Myocyte (in vitro differentiated cells): ENCODE measurements at places on chromosomes 1 and 21.
A peak's percentile ranks its signal among the peaks of the same experiment; 100 is the strongest.

DNA sequence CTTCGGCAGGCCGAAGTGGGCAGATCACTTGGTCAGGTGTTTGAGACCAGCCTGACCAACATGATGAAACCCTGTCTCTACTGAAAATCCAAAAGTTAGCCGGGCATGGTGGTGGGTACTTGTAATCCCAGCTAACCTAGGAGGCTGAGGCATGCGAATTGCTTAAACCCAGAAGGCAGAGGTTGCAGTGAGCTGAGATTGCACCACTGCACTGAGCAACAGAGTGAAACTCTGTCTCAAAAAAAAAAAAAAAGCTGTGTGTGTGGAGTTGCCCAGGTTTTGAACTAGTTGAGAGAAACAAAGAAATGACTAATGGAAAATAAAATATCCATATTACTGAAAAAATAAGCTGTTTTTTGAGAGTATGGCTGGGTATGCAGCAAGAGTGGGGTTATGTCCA lies 100.2 kb downstream of the GTF2B start:
- DNase-seq, result no peak

DNA sequence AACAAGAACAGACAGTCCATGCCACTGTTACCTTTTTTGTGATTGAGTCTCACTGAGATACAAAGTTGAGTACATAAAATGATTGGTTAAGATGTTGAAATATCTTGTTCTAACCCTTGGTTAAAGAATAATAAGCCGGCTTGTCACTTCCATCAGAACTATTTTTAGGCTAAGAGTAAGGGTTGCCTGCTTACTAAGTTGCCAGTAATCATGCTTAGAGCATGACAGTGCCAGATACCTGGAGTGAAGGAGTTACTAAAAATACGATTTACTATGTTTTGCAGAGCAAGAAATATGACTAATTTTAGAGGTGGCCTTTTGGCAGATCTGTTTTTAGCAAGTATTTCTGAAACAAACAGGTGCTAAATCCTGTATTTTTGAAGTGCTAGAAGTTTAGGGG lies 6.0 kb downstream of the HUNK start:
- peak; percentile 2 for DNase-seq

GRCh38 chr1:160624464-160624863 lies 22.4 kb downstream of the SLAMF1 start:
- DNase-seq, result no peak

DNA sequence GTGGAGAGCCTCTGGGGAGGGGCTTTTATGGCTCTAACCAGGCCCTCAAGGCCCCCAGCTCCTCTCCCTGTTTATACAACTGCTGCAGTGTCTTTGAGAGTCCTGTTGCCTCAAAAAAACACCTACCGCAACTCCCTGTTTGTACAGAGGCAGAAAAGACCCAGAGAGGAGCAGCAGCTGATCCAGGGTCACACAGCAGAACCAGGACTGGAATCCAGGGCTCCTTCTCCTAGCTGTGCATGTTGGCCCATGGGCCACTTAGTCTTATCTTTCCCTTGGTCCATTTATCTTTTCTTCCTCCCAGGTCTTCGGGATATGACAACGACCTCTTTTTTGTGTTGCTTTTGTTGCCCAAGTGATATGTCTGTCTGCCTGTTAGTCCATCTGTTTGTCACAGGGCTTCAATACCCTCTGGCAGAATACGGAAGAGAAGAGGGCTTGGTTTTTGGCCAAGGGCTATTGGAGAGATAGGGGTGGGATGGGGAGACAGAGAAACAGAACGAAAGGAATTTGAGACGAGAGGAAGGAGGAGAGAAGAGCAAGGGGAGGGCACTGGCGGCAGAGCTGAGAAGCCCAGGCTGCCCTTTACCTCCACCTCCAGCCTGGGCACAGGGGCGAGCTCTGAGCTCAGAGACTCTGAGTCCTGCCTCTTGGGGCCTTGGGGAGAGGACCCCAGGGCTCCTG lies 33.5 kb upstream of the WASF2 start:
- no peak for DNase-seq

DNA sequence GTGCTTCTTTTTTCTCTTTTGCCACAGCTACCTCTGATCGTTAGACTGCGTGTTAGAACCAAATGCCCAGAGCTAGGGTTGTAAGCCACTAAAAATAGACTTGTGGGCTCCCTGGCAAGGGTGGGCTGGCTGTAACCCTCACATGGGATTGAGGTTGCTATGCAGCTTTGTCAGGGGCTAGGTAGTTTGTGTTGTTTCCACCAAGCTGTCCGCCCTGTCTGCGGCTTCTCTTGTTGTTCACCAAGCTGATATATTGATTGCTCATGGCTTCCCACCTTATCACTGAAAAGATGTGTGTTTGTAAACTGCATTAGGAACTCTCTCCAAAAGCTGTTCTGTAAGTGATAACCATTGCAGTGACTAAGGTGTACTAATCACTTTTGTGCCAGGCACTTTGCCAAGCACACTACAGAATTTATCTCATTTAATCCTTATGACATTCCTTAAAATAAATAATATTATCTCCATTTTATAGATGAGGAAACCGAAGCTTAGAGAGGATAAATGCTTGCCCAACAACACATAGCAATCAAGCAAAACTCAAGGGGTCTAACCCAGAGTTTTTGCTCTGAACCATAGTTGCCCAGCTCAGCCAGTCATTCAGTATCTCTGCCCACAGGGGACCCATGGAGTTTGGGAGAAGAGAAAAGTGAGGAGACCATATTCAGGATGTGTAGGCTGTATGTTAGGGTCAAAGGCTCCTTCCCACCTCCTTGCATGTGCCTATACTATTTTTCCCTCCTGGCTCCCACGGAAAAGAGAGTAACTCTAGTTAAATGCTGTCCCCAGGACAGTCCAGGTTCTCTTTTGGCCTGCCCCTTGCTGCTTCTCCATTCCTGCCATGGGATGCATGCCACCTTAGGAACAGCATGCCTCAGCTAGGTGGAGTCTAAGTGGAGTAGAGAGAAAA lies 42.2 kb upstream of the TARBP1 start:
- peak; percentile 52 for DNase-seq

DNA sequence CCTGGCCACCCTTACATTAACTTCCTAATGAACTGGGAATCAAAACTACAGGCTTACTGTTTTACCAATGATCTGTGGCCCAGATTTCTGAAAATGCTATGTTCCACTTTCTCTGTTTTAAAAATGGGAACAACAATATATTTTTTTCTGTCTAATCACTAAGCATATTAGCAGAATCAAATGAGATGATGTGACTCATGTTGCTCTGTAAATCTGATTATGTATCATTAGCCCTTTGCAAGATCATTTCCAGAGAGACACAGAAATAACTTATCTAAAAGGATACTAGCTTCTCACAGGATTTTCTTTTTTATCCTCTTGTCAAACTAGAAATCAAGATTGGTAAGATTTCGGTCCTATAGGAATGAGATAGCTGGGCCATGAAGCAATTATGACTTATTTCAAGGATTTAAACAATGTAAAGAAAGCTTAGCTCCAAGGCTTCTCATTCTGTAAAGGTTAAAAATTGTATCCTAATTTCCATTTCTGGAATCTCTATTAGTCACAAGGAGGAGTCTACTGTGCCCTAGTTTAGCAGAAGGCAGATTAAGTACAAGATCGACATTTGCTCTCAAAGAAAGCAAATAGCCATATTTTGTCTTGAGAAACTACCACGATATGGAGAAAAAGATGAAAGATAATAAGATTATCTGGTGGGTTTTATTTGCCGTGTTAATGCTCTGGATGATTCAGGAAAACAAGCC lies 32.4 kb upstream of the CAMSAP2 start:
- DNase-seq, result no peak

GRCh38 chr1:82728206-82728605 lies 927.5 kb downstream of the ADGRL2 start:
- no peak for DNase-seq

- DNase-seq, result no peak
Observed at GRCh38 chr1:180197231-180197630, 32.8 kb upstream of the LHX4 start.

- DNase-seq, result peak; percentile 41
Observed at GRCh38 chr1:173193639-173194038, 13.5 kb downstream of the TNFSF4 start.

- peak; percentile 3 for DNase-seq
Observed at GRCh38 chr21:42262831-42263231, 43.9 kb downstream of the ABCG1 start.

DNA sequence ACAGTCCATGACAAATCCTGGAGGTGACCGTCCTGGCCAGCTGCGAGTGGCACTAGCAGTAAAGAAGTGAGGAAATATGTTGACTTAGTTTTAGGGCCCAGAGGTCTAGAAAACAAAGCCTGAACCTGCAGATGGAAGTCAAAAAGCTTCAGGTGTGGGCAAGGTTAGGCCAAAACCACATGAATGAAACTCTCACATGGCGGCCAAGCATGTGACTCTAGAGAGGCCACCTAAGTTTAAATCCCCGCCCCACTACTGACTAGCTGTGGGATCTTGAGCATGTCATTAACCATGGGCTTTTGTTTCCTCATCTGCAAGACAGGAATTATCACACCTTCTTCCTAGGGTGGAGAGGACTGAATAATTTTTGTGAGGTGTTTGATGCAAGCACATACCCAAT lies 148.2 kb upstream of the DAB1 start:
- no peak for DNase-seq

- DNase-seq, result no peak
Observed at GRCh38 chr1:201061049-201061448, 37.5 kb upstream of the KIF21B start.

DNA sequence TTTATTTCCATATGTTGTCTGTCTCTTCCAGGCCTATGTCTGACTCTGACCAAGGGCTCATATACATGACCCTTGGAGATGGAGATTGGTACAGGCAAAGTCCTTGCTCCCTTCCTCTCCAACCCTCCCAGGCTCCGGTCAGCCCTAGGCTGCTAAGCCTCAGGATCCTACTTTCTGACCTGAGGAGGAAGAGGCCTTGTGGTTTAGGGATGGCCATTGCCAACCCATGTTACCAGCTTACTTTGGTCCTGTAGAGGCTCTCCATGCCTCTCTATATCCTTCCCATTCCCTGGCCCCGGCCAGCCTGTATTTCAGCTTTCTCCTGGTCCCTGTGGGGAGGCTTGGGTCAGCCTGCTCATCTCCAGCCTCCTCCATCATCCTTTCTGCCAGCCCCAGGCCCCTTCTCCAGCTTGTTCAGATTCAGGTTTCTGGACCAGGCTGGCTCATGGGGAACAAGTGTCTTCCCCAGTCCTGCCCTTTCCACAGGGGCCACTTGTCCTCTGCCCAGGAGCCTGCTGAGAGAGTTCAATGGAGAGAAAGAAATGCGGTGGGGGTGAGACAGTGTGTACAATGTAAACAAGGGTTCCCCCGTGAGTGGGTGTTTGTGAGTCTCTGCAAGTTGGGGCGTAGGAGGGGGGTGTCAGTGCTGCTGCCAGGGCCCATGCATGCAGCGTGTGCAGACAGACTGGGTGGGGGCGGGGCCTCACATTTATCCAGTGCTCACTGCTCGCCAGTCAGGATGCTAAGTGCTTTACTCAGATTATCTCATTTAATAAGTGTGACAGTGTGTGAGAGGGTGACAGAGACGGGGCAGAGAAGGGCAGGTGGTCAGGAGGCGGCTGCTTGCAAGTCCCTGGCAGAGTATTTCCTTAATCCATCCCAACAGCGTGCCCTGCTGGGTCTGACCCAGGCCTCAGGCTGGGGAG lies 31.3 kb upstream of the FOXO6 start:
- no peak for DNase-seq

DNA sequence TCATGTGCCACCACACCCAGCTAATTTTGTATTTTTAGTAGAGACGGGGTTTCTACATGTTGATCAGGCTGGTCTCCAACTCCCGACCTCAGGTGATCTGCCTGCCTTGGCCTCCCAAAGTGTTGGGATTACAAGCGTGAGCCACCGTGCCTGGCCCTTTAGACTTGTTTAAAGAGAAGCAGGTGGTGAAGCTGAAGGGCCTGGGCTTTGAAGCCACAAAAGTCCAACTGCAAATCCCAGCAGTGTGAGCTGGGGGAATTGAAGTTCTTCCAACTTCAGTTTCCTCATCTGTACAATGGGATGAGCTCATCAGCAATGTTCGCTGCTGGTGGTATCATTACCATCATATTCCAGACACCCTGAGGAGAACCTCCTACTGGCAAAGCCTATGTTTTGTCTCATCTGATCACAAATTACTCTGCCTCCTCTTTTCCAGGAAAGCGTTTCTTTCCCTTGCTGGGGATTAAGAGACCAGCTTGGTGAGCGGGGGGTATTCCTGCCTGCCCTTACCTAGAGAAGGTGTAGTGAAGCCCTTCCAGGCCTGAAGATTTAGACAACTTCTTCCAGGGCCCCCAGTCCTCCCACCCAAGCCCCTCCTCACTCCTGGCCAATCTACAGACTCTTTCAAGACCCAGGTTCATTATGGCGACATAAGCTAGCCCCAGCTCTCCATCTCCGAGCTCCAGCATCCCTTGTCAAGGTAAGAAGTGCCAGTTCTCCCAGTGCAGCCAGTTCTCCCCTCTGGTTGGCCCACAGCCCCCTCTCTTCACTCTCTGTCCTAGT lies 2.4 kb upstream of the SHISA4 start:
- peak; percentile 81 for DNase-seq

GRCh38 chr1:201229771-201230635 lies 39.4 kb downstream of the IGFN1 start:
- peak; percentile 39 for DNase-seq

GRCh38 chr1:234515411-234515810 lies 36.4 kb upstream of the TARBP1 start:
- peak; percentile 13 for DNase-seq

DNA sequence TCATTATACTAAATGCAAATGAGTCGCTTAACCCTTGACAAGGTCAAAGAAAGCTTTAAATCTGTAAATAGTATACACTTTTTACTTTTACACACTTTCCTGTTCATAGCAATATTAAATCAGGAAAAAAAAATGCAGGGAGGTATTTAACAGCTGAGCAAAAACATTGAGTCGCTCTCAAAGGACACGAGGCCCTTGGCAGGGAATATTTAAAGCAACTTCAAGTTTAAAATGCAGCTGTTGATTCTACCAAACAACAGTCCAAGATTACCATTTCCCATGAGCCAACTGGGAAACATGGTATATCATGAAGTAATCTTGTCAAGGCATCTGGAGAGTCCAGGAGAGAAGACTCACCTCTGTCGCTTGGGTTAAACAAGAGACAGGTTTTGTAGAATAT lies 62.7 kb downstream of the CAPN2 start:
- peak; percentile 78 for DNase-seq

GRCh38 chr1:8649875-8650274 lies 167.6 kb downstream of the RERE start:
- no peak for DNase-seq

- DNase-seq, result no peak
Observed at GRCh38 chr1:187911820-187912219, 1083.1 kb downstream of the PLA2G4A start.

- DNase-seq, result no peak
Observed at GRCh38 chr1:5485436-5485835, 506.8 kb downstream of the NPHP4 start.

- DNase-seq, result peak; percentile 61
Observed at GRCh38 chr1:221793439-221794078, 51.7 kb upstream of the DUSP10 start.
